ENCODE measurements at places on chromosomes 7 and 10. TPM values are rescaled to one million over a fixed set of nuclear protein-coding genes. Genes with fewer than 3 reads are reported as not detected.
A peak's percentile ranks its signal among the peaks of the same experiment; 100 is the strongest.

DNA sequence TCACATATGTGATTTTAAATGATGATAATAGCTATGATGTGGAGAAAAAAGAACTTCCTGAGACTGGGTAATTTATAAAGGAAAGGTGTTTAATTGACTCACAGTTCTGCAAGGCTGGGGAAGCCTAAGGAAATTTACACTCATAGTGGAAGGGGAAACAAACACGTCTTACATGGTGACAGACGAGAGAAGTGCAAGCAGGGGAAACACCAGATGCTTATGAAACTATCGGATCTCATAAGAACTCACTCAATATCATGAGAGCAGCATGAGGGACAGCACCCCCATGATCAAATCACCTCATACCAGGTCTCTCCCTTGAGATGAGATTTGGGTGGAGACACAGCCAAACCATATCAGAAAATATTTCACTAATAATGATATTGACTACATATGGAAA, 4.1 kb upstream of the LIPN start:
- no peak for DNase-seq

The ICA1 gene
- total RNA-seq: 91.4 TPM

DNA sequence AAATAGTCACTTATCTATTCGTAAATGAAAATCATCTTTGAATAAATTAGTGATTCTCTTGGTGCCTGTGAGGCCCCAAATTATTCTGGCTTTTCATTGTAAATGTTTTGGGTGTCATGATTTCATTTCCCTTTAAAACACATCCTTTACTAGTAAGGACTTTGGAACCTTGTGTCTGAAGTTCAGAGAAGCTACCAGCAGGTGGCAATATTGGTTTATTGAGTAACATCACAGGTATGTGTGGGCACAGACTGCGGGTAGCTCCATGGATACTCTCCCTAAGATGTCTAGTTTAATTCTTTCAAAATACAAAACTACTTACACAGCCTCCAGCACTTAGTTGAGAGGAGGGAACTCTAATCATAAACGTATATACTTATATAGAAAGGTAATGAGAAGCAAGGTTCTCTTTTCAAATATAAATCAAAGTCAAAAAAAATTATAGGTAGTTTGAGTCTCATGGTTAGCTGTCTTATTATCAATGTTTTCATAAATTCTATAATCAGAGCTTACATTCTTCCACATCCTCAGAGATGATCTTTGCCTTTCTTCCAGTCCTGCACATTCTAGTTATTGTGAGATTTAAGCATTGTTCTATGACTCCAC, 449.6 kb downstream of the GRM8 start:
- peak; percentile 69 for DNase-seq

DNA sequence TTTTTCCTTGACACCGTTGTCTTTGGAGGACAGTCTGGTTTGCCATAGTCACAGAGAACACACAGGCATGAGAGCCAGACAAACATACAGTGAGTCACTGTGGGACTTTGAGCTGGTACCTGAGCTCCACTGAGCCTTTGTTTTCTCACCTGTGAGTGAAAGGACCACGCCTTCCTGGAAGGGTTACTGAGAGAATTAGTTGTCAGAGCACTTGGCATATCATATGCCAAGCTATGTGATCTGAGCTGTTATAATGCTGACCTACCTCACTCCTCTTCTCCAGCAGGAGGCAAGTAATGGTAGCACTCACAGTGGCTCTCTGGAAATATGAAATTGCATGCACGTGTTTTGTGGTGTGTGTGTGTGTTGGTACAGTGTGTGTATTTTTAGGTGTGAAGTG, 59.7 kb downstream of the CXCL12 start:
- no peak for DNase-seq

- no peak for DNase-seq
Measured at GRCh38 chr7:159142199-159142598, 2.5 kb downstream of the VIPR2 start.

The CDK14 gene
- 30.2 TPM for total RNA-seq

The EBLN1 gene
- not detected for total RNA-seq

DNA sequence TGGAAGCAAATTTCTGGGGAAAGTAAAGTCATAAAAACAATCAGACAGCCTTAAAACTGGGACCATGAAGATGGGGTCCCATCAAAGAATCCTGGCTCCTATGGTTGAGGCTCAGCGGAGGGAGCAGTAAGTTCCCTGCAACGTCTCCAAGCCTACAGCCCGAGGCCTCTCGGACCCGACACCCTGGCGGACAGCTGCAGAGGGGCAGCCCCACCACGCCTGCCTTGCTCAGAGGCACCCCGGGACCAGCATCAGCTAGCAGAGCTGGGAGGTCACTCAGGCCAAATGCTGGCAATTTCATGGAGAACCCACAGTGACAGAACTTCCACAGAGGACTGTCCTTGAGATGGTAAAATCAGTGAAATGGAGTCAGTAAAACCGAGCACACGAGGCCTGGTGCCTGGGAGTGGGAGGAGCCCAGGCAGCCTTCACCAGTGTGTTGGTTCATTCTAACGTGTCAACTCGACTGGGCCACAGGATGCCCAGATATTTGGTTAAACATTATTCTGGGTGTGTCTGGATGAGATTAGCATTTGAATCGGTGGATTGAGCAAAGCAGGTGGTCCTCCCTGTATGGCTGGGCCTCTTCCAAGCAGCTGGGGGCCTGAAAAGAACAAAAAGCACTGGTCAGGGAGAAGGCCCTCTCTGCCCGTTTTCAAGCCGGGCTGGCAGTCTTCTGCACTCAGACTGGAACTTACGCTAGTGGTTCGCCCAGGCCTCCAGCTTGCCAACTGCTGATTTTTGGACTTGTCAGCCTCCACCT, 96.2 kb upstream of the INSIG1 start:
- DNase-seq: no peak

- DNase-seq: no peak
Measured at GRCh38 chr10:106866244-106866845, 298.2 kb downstream of the SORCS1 start.

DNA sequence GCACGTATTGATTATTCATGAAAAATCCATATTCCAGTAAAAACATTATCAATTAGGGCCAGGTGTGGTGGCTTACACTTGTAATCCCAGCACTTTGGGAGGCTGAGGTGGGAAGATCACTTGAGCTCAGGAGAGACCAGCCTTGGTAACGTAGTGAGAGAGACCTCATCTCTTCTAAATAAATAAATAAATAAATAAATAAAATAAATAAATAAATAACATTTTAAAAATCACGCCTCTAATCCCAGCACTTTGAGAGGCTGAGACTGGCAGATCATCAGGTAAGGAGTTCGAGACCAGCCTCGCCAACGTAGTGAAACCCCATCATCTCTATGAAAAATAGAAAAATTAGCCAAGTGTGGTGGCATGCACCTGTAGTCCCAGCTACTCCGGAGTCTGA, 32.1 kb downstream of the NRBF2 start:
- no peak for DNase-seq

GRCh38 chr10:29957907-29958331, 101.5 kb downstream of the JCAD start:
- no peak for DNase-seq

The SYT15 gene
- total RNA-seq: 0.77 TPM
